Activated naive CD8-positive, alpha-beta T cell treated with anti-CD3 and anti-CD28 coated beads for 36 hours (primary cell): ENCODE measurements at places on chromosomes 11 and 22. TPM values are rescaled to one million over a fixed set of nuclear protein-coding genes. Genes with fewer than 3 reads are reported as not detected.

OR51V1 gene
- not detected for total RNA-seq

CEND1 gene
- 0.94 TPM for total RNA-seq

ZP1 gene
- not detected for total RNA-seq

OR51E1 gene
- total RNA-seq = not detected

PAMR1 gene
- not detected for total RNA-seq

LAYN gene
- 63.2 TPM for total RNA-seq

GGTLC3 gene
- total RNA-seq = not detected

TTLL8 gene
- total RNA-seq = not detected

HBG1 gene
- total RNA-seq = not detected

OR8J1 gene
- not detected for total RNA-seq

GRCh38 chr11:17730137-17730536, 4.4 kb upstream of the KCNC1 start:
- peaks cover 63% of the 10 kb centered on the region for H3K27me3 ChIP-seq
- no peaks in the 10 kb centered on the region for H3K4me1 ChIP-seq
- no peaks in the 10 kb centered on the region for H3K36me3 ChIP-seq
- H3K4me3 ChIP-seq = no peak overlapping the region
- DNase-seq = no peak

DNA sequence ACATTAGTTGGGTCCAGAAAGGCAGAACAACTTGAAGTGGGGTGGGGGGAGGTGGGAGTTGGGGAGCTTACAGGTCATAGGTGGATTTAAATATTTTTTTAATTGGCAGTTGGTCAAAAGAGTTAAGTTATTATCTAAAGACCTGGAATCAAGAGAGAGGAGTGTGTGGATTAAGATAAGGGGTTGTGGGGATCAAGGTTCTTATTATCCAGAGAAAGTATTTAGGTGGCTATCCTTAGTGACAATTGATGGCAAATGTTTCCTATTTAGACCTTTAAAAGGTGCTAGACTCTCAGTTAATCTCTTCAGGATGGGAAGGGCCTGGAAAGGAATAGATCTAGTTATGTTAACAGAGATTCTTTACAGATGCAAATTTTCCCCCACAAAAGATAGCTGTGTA, 120.7 kb upstream of the OR9Q1 start:
- peaks cover 6% of the 10 kb centered on the region for H3K4me1 ChIP-seq
- H3K36me3 ChIP-seq = no peaks in the 10 kb centered on the region
- no peak for DNase-seq
- peaks cover 10% of the 10 kb centered on the region for H3K27me3 ChIP-seq

DNA sequence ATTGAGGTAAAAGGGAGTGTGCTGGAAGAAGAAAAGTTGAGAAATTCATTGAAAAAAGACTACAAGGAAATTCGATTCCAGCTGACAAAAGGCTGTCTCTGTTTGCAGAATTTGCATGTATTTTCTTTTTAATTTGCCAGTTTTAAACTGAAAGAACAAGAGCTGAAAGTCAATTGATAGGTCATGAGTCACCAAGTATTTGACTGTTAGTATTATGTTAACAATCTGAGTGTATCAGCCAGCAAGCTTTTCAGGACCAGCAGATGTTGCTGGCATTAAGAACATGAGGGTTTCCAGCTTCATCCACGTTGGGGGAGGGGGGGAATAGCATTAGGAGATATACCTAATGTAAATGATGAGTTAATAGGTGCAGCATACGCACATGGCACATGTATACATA, 726.7 kb downstream of the METTL15 start:
- no peaks in the 10 kb centered on the region for H3K4me1 ChIP-seq
- H3K36me3 ChIP-seq = no peaks in the 10 kb centered on the region
- no peak overlapping the region for H3K27ac ChIP-seq

DNA sequence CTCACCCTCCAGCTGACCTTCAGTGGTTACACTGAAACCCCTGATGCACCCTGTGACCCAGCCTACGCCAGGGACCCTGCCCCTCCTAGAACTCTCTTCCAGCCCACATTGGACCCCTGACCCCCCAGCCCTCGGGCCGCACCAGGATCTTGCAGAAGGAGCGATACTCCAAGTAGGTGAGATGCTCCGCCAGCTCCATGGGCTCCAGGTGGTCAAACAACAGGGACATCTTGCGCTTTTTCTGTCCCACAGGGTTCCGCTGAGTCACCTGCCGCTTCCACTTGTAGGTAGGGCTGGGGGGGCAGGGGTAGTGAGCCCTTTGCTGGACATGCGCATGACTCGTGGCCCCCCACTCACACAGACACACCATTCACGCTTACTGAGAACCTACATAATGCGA, 4.1 kb downstream of the RASGRP2 start:
- H3K27me3 ChIP-seq = peaks cover 7% of the 10 kb centered on the region
- DNase-seq = no peak
- peaks cover 18% of the 10 kb centered on the region for H3K4me1 ChIP-seq
- H3K27ac ChIP-seq = no peak overlapping the region
- H3K36me3 ChIP-seq = no peaks in the 10 kb centered on the region
- H3K4me3 ChIP-seq = no peak overlapping the region

GRCh38 chr11:17601256-17601671, 54.2 kb downstream of the OTOG start:
- peaks cover 9% of the 10 kb centered on the region for H3K4me1 ChIP-seq
- H3K27me3 ChIP-seq = peaks cover 4% of the 10 kb centered on the region
- no peak overlapping the region for H3K27ac ChIP-seq
- H3K4me3 ChIP-seq = no peak overlapping the region

DNA sequence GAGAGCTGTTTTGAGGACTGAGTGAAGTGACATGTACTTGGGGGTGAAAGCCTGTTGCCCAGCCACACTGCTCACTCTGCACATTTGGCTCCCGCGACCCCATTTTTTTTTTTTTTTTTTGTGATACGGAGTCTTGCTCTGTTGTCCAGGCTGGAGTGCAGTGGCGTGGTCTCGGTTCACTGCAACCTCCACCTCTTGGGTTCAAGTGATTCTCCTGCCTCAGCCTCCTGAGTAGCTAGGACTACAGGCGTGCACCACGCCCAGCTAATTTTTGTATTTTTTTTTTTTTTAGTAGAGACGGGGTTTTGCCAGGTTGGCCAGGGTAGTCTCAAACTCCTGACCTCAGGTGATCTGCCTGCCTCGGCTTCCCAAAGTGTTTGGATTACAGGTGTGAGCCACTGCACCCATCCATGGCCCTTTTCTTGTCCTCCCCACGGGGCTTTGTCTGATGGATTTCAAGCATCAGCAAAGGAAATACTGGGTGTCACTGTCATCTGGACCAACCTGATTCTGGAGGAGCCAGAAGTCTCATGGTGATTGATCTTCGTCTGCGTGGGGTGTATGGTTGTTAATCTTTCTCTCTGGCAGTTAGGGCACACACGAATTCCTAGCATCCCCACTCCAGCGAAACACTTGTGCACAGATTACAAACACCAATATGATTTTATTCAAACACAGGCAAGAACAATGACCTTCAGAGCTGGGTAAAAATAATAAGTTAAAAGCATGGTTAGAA, 3.4 kb upstream of the UCP3 start:
- H3K27me3 ChIP-seq = no peaks in the 10 kb centered on the region
- H3K4me3 ChIP-seq = no peak overlapping the region
- peaks cover 74% of the 10 kb centered on the region for H3K4me1 ChIP-seq
- H3K27ac ChIP-seq = peak overlapping the region; percentile 91
- peaks cover 52% of the 10 kb centered on the region for H3K36me3 ChIP-seq

GRCh38 chr11:19027829-19028595, 32.5 kb downstream of the MRGPRX2 start:
- peaks cover 51% of the 10 kb centered on the region for H3K27me3 ChIP-seq
- H3K27ac ChIP-seq = no peak overlapping the region
- H3K4me3 ChIP-seq = no peak overlapping the region
- DNase-seq = no peak
- no peaks in the 10 kb centered on the region for H3K4me1 ChIP-seq

- peak; percentile 80 for DNase-seq
- peak overlapping the region; percentile 80 for H3K4me3 ChIP-seq
- H3K4me1 ChIP-seq = peaks cover 79% of the 10 kb centered on the region
- H3K27me3 ChIP-seq = peaks cover 4% of the 10 kb centered on the region
- peak overlapping the region; percentile 99 for H3K27ac ChIP-seq
- peaks cover 11% of the 10 kb centered on the region for H3K36me3 ChIP-seq
Observed at GRCh38 chr11:326842-327580, 6.4 kb upstream of the IFITM3 start.

DNA sequence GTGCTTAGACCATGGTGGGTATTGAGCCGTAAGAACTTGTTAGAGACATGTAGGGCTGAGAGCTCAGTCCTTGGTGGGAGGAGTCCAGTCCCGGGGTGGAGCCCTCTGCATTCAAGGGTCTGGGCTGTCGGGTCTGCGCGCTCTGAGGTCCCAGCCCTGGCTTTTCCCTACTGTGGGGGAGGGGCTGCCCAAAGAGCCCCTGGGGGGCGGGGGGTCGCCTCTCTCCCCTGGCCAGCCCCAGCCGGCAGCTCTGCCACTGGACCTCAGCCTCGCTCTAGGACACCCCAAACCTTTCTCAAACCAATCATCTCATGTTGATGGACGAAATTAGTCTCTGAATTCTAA, 1006.4 kb downstream of the BRD1 start:
- H3K36me3 ChIP-seq = no peaks in the 10 kb centered on the region
- H3K27me3 ChIP-seq = peaks cover 15% of the 10 kb centered on the region

- H3K4me1 ChIP-seq = peaks cover 8% of the 10 kb centered on the region
- H3K36me3 ChIP-seq = no peaks in the 10 kb centered on the region
- H3K4me3 ChIP-seq = no peak overlapping the region
Observed at GRCh38 chr11:110366291-110366690, 63.5 kb upstream of the FDX1 start.

DNA sequence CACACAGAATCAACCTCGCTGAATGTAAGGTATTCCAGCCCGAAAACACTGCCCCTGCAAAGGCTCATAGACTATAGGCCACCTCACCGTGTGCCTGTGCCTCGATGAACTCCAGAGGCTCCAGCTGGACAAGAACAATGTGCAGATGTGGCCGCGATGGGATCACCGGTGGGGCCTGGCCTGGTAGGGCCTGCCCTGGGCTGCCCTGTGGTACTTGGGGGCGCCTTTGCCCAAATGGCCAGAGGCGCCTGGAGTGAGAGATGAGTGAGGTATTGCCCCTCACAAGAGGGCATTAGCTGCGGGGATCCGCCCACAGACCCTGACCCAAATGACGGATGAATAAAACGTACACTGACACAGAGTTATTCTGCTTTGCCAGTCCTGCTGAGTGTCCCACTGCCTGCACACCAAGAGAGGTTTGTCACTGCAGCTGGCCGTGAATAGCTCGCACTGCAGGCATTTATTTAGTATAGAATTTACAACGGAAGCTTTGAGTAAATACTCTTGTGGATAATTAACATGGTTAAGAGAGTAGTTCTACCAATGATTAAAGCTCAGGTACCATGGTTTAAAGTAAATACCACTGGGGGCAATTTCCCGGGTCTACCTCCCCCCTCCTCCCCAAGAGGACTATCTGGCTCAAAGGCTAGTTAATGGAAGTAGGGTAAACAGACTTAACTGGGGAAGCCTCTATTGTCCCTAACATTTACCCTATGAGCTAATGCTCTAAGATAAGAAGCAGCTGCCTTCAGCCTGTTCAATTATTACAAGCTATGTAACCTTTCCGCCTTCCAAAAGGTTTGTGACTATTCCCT, 101.1 kb upstream of the IGLL5 start:
- H3K36me3 ChIP-seq = no peaks in the 10 kb centered on the region
- peaks cover 8% of the 10 kb centered on the region for H3K4me1 ChIP-seq
- H3K27me3 ChIP-seq = no peaks in the 10 kb centered on the region
- no peak overlapping the region for H3K27ac ChIP-seq
- no peak for DNase-seq

DNA sequence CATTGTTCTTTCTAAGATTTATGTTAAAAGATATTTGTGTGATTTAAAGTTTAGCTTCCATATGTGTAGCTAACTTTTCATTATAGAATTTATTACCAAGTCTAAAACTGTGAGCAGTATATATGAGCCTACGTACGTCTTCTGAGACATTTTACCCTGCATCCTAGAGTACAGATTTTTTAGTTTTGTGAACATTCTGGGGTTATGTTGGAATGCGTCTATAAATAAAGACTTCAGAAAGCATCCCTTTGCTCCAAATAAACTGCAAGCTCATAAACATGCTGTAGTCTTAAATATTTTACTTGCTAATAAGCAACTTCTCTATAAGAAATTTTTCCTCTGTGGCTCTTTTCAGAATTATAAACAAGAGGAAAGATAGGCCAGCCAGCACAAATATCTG, 236.5 kb downstream of the DDX10 start:
- H3K27ac ChIP-seq = no peak overlapping the region
- no peak for DNase-seq
- H3K4me3 ChIP-seq = no peak overlapping the region
- H3K27me3 ChIP-seq = no peaks in the 10 kb centered on the region
- peaks cover 40% of the 10 kb centered on the region for H3K36me3 ChIP-seq

- peak overlapping the region; percentile 85 for H3K27ac ChIP-seq
- H3K36me3 ChIP-seq = peaks cover 4% of the 10 kb centered on the region
- peak overlapping the region; percentile 63 for H3K4me3 ChIP-seq
- H3K27me3 ChIP-seq = no peaks in the 10 kb centered on the region
- peak; percentile 99 for DNase-seq
- H3K4me1 ChIP-seq = peaks cover 21% of the 10 kb centered on the region
Observed at GRCh38 chr22:49936018-49936972, 17.9 kb downstream of the CRELD2 start.

DNA sequence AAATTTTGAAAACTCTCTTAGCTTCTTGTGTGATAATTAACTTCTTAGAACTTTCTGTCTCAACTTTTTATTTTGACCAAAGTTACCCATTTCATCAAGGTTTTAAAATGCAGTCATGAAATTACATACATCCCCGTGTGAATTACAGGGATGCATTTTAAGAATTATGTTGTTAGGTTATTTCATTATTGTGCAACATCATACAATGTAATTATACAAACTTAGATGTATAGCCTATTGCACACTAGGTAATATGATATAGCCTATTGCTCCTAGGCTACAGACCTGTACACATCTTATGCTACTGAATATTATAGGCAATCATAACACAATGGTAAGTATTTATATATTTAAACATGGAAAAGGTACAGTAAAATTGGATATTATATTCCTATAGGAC, 228.1 kb upstream of the C11orf87 start:
- H3K27ac ChIP-seq = no peak overlapping the region
- H3K4me1 ChIP-seq = no peaks in the 10 kb centered on the region
- H3K36me3 ChIP-seq = no peaks in the 10 kb centered on the region

DNA sequence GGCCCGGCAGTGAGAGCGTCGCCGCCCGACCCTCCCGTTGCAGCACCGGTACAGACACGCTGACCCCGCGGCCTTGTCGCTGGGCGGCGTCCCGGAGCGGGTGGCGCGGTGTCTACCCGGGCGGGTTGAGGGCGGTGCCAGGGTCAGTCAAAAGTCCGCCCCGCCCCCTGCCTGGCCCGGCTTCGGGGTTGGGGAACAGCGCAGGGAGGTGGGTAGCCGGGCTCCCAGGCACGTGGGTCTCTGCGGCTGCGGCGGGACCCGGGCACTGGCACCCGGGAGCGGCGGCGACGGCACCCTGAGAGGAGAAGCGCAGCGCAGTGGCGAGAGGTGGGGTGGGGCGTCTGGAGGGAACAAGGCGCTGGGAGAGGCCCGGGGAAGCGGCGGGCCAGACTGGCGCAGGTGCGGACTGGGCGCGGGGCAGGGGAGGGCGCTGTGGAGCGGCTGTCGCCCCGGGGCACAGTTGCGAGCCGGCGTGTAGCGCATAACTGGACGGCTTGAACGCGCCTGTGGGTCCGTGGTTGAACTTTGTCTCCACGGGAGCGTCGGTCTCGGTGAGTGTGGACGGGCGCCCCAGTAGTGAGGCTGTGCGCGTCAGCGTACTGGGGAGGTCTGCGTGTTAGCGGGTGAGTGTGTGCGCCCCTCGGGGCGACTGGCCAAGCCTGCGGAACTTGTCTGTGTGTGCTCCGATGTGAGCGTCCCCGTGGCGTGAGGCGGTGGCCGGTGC, at the start of gene P2RY2:
Gene P2RY2 (plus strand): TSS at position 176 of the 724 bp plus-strand sequence. CDS start 15,879 bp downstream, outside the sequence.
- no peak within 1 kb of the TSS for H3K27ac ChIP-seq
- peaks cover 36% of the 10 kb centered on the region for H3K27me3 ChIP-seq
- H3K4me1 ChIP-seq = peaks cover 2% of the 10 kb centered on the region
- peak within 1 kb of the TSS; percentile 51 for H3K4me3 ChIP-seq
- H3K36me3 ChIP-seq = no peaks in the 10 kb centered on the region
